ENCODE measurements at places on chromosomes 2 and 18.

GRCh38 chr2:18518116-18519111, 42.0 kb downstream of the RDH14 start:
- peak; percentile 58 for DNase-seq

DNA sequence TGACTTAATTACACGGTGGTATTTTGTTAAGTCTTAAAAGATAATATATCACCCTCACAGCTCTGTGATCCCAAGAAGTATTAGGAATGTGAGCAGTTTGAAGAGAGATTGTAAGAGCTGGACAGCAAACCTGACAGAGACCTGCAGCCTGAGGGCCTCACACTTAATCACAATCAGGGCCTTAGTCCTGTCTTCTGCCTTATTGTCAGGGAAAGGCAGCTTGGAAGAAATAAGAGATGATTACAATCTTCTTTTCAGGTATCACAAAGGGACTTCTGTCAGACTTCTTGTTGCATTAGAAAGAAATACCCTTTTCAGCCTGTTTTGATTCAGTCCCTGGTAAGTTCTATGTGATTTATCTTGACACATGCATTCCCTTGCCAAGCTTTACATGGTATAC, 1433.8 kb upstream of the SLC39A10 start:
- no peak for DNase-seq

- peak; percentile 75 for DNase-seq
These were observed 60.2 kb downstream of the RALBP1 start for GRCh38 chr18:9535430-9535991.

- DNase-seq, result no peak
These were observed 60.4 kb downstream of the GRB14 start for GRCh38 chr2:164560902-164561301.

All from astrocyte of the hippocampus (primary cell).